ENCODE measurements at places on chromosomes 2 and 18.

- no peak for DNase-seq
Observed at GRCh38 chr2:151833984-151834383, 5.8 kb upstream of the ARL5A start.

DNA sequence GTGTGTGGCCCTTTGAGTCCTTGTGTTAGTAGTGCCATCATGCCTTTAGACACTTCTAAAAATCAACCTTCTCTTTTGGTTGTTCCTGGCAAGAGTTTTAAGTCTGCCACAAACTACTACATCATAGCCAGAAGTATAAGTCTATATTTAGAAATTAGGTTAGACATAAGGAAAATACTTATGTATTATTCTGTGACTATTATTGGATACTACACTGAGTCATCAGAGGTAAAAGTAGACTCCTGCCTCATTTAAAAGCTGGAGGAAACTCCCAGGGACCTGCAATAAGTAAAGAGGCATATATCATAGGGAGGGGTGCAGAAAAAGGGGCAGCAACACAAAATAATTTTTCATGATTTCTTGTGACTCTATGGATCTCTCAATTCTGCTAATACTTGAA is 99.4 kb upstream of the OSR1 start:
- DNase-seq: no peak

GRCh38 chr2:238846378-238846627 is 1.6 kb upstream of the TWIST2 start:
- DNase-seq: no peak

DNA sequence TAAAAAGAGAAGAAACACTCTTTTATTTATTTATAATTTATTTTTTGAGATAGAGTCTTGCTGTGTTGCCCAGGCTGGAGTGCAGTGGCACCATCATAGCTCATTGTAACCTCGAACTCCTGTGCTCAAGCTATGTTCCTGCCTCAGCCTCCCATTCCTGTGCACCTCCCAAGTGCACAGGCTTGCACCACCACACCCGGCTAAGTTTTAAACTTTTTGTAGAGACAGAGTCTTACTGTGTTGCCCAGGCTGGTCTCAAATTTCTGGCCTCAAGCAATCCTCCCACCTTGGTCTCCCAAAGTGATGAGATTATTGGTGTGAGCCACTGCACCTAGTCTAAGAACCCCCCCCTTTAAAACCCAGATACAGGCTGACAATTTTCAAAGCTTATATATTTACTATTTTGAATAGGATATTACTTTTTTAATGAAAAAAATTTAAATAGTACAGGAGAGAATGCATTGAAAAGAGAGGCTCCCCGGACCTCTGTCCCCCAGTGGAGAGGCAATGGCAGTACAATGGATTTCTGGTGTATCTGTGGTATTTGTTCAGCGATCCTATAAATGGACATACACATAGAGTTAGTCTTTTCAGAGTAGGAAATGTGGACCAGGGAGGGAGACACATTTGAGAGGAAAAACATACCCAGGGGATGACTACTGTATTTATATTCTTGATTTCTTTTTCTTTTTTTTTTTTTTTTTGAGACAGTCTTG is 48.1 kb upstream of the CNOT11 start:
- DNase-seq: no peak

- no peak for DNase-seq
Observed at GRCh38 chr2:220081171-220081570, 453.7 kb downstream of the SLC4A3 start.

- no peak for DNase-seq
Observed at GRCh38 chr2:219987830-219988229, 360.4 kb downstream of the SLC4A3 start.

GRCh38 chr2:18440141-18440661 is 120.3 kb downstream of the RDH14 start:
- DNase-seq: no peak

DNA sequence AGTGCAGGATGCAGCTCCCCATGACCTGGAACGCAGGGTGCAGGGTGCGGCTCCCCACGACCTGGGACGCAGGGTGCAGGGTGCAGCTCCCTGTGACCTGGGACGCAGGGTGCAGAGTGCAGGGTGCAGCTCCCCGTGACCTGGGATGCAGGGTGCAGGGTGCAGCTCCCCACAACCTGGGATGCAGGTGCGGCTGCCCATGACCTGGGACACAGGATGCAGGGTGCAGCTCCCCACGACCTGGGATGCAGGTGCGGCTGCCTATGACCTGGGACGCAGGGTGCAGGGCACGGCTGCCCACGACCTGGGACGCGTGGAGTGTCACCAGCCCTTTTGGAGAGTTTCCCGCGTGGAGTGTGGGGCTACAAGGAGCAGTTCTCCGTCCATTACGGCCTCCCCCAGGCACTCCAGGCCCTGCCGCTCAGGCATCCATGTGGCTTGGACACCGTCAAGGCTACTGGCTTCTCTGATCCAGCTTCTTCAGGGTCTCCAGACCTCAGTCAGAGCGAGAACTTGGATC is 38.7 kb downstream of the PXDN start:
- no peak for DNase-seq

- DNase-seq: no peak
Observed at GRCh38 chr2:109258905-109259540, 130.0 kb downstream of the SH3RF3 start.

- no peak for DNase-seq
Observed at GRCh38 chr2:69641887-69642708, 1.4 kb downstream of the AAK1 start.

DNA sequence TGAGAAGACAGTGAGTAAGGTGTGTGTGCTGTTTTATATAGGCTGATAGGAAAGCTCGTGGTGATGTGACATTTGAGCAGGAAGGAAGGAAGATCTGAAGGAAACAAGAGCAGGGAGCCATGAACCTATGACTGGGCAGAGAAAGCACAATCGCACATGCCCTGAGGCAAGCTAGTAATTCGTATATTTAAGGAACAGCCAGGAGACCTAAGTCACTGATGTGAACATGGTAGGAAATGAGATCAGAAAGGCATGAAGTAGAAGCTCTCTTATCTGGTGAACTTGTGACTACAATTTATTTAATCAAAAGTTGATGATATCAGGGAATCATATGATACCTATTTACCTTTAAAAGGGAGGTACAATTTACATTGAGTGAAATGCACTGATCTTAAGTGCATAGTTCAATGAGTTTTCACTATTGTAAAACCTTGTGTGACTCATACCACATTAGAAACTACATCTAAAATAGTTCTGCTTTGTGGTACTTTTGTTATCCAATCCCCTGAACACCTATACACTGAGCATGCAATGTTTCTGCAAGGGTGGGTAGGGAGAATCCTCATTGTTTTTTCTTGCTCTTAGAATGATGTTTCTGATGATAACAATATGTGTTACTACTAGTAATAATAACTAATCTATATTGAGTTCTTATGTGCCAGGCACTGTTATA is 67.5 kb downstream of the GALNT13 start:
- no peak for DNase-seq

GRCh38 chr18:48979944-48980890 is 29.5 kb upstream of the SMAD7 start:
- DNase-seq: no peak

DNA sequence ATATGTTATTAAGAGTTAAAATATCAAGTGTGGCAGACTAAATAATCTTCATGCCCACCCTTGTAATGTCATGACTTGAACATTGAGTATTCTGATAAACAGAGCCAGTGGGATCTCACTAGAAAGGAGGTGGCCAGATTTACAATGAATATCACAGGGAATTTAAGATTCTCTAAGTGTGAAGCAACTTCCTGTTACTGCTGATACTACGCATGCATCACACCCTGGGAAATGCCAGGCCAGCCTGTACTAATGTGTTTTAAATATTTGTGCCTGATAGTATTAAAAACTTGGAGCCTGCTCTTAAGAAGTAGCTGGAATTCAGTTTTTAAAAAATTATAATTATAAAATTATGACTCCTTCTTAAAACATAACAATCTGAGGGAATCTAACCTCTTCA is 148.3 kb downstream of the LAMA3 start:
- DNase-seq: no peak

GRCh38 chr2:127859712-127860085 is 1.7 kb upstream of the POLR2D start:
- DNase-seq: peak; percentile 60

DNA sequence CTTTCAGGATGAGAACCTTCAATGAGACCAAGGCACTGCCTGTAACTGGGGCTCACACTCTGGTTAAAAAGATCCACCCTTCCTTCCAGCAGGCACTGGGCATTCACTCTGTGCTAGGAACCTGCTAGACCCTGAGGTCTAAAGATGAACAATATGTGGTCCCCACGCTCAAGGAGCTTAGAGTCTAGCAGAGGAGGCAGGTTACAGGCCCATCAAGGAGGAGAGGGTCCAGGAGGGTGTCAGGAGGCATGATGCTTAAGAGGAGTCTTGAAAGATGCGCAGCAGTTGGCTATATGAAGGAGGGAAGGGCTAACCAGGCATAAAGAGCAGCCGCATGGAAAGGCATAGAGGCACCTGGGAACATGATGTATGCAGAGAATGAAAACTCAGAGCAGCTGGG is 4.5 kb downstream of the ANKRD53 start:
- DNase-seq: peak; percentile 13

DNA sequence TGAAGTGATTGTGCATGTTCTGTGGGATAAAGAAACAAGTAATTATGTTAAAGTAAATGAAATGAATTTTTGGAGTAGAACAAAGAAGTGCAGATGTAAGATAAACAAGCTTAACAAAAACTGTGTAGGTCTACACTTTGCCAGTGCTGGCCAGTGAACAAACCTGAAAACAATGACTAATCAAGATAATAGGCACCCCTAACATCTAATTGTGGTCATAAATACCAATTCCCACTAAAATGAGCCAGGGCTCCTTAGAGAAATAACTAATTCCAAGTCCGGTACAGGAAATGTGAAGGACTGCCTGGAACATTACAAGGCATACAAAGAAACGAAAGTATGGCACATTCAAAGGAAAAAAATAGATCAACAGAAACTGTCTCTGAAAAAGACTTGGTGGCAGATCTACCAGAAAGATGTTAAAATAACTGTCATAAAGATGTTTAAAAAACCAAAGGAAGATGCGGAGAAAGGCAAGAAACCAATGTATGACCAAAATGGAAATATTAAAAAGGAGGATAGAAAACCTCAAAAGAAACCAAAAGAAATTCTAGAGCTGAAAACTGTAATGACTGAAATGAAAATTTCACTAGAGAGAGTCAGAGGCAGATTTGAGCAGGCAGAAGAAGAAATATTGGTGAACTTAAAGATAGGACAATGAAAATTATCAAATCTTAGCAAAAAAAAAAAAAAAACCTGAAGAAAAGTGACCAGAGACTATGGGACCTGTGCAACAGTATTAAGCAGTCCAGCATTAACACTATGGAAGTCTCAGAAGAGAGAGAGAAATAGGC is 94.7 kb upstream of the SLC66A3 start:
- no peak for DNase-seq

GRCh38 chr2:173472112-173472511 is 117.4 kb downstream of the CDCA7 start:
- no peak for DNase-seq

- DNase-seq: no peak
Observed at GRCh38 chr2:130767408-130767775, 12.1 kb downstream of the AMER3 start.

DNA sequence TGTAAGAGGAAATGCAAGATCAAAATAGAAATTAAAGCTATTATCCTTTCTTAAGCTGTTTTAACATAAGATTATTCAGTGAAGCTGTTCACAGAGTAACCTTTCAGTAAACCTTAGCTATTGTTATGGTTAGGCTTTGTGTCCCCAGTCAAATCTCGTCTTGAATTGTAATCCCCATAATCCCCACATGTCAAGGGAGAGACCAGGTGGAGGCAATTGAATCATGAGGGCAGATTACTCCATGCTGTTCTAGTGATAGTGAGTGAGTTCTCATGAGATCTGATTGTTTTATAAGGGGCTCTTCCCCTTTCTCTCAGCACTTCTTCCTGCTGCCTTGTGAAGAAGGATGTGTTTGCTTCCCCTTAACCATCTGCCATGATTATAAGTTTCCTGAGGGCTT is 424.4 kb downstream of the DSEL start:
- DNase-seq: no peak

- DNase-seq: no peak
Observed at GRCh38 chr2:3148716-3149115, 228.9 kb downstream of the EIPR1 start.

DNA sequence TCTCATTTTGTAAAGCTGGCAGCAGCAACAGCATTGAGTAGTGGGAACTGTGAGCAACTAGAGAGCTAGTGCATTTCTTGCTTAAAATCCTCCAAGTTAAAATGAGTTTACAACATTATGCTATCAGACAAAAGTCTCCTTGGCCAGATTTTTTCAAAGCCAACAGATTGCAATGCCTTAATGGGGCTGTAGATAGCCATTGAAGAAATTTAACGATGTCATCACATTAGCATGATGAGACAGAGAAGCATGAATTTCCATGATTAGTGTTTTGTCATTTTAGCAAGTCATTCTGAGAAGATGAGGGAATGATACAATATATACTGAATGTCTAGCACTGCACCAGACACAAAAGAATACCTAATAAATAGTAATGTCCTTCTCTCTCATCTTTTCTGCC is 307.5 kb upstream of the REG3G start:
- no peak for DNase-seq

DNA sequence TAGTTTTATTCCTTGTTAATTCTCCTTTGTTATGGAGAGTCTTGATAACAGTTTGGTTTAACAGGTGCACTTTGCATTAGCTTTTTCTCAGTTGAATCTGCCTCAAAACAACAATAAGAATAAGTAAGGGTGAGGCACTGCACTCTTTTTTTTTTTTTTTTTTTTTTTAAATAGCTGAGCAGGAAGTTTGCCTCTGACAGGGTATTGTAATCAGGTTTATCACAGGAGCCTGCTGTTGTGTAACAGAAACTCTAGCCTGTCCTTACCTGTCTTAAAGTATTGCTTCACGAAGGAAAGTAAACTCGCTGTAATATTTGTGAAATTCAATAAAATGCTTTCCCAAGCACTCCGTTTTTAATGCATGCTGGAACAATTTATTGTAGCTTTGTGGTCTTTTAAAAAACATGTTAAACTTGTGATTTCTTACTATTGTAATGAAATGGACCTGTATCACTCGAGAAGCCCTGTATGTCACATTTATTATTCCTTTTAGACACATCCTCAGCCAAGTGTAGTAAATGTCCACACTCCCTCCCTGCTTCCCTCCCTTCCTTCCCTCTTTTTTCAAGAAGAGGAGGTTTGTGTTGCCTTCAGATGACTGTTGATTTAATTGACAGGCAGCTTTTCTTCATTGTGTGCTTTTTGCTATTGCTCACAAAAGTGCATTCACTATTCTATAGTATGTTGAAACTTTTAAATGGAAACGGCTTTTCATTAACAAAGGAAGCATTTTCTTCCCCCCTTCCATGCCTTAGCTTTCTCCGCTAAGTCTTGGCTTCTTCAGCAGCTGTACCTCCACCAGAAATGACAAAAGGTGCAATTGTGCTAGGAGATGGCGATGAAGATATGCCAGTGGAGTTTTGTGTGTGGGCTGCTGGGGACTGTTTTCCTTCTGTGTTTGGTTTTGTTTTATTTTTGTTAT is 52.7 kb downstream of the TAF1B start:
- DNase-seq: no peak

Measured in activated T-cell treated with anti-CD3 and anti-CD28 coated beads, Interleukin-2, amount 50 U/mL, for 48 hours (primary cell).